ENCODE measurements at places on chromosomes 5 and 9. TPM values are rescaled to one million over a fixed set of nuclear protein-coding genes. Genes with fewer than 3 reads are reported as not detected.

MINAR2 gene
- total RNA-seq = not detected

DNA sequence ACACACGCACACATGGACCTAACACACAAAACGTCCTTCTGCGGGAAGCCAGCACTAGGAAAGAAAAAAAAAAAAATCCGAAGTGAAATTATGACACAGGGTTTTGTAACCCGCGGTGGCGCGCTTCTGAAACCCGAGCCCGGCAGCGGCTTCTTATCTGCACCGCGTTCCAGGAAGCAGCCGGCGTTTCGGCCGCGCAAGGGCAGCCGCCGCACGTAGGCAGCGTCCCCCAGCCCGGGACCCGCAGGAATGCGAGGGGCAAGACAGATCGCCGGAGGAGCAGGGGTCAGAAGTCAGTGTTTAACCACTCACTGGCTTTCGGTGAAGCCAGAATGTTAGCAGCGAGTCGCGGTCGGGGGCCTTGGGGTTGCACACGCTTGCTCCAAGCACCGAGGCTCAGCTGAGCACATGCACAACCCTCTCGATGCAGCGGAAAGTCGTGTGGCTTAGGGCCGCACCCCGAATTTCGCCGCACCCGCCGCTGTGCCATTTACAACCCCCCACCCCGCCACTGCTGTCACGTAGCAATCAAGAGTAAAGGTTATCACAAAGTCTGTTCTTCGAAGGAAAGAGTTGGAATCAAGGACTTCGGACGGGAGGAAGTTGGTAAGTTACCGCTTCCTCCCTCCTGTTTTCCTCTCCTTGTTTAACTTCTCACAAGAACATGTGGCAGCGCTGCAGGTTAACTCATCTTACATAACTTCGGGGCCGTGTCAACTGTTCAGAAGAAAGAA is 167.9 kb downstream of the AUH start:
- peak; percentile 92 for DNase-seq

- no peak for DNase-seq
Observed at GRCh38 chr5:1961952-1962595, 79.3 kb upstream of the IRX4 start.

GRCh38 chr9:89178830-89179539 is 367 bp upstream of the SHC3 start:
- no peak for DNase-seq

ABHD17B gene
- total RNA-seq = 27.3 TPM

- no peak for DNase-seq
Observed at GRCh38 chr5:65192331-65192730, 289.4 kb downstream of the ADAMTS6 start.

SOHLH1 gene
- total RNA-seq = not detected

DNA sequence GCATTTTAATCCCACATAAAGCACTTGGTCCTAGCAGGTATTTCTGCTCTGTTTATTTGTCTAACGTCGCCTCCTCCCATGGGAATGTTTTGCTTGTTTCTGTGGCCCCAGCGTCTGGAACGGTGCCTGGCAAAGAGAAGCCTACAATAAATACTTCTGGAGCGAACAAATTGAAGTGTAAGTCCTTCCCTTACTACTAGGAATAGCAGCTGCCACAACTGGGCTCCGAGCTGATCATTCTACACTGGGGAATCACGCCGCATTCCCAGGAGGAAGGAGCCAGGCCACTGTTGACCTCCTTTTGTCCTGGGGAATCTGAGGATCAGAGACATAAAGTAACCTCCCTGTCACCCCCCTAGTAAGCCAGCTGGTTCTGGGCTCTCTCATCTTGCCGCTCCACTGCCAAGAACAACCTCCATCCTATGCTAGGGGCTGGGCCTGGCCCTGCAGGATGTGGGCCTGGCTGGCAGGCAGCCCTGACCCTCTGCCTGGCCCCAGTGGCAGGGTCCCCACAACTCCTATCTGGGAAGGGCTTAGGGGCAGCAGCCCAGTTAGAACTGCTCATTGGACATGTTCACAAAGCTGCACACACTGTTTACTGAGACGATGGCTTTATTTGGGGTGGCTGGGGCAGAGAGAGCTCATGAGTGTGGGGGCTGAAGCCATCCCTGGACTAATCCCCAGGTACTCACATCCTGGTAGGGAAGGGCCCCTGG is 82.8 kb downstream of the GTF3C4 start:
- no peak for DNase-seq

GRCh38 chr9:8782237-8782636 is 982.7 kb upstream of the DMAC1 start:
- no peak for DNase-seq

DNA sequence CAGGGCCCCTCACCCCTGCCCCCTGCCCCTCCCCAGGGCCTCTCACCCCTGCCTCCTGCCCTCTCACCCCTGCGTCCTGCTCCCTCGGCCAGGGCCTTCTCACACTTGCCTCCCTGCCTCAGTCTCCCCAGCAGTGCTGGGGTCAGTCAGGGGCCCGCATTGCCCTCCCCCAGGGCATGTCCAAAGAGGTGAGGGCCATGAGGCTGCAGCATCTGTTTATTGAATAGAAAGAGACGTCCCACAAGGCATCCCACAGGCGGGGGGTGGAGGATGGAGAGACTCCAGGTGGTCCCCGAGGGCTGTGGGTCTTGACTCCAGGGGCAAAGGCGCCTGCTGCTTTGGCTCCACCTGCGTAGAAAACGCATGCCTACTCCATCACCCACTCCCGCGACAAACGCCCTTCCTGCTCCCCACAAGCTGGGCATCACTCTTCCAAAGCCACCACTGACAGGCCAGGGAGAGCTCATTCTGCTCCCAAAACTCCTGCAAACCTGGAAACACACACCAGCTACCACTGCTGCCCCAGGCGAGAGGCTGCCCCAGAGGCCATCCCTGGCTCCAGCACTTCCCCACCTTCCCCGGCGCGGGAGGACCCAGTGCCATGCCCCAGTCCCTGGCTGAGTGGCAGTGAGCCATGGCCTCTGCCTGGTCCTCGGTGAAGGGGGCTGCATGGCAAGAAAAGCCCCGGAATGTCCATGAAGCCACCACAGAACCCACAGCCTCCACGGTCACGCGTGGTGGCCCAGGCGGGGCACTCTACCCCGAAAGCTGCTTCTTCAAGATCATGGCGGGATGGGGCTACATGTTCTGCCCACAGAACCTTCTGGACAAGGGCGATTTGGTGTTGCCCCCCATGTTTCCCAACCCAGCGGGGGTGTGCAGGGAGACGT is 1.6 kb upstream of the LCN8 start:
- DNase-seq = no peak

DNA sequence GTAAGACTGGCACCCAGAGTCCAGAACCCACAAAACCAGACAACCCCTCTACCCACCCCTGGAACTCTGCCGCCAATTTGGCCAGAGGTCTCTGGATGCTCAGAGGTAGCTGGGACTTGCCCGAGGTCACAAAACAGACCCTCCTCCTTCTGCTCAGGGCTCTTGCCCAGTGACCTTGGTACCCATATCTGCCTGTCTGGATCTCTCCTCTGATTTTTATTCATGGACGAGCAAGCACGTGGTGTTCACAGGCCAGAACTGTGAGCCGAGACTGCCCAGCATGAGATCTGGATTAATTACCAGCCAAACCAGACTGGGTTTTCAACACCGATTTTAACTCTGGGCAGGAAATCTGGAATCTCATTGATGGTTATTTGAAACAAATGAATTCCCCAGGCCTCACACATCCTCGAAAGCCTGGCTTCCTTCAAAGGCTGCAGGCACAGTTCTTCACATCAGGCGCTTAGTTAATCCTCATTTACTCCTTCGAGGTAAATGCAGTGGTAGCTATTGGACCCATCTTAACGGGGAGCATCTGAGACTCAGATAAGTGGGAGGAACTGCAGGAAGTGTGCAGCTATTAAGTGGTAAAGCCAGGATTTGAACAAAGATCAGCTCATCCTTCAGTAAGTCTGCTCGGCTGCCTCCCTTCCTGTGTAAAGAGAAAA is 21.4 kb downstream of the COL27A1 start:
- DNase-seq = no peak

GRCh38 chr9:129954868-129955550 is 88.0 kb downstream of the FNBP1 start:
- no peak for DNase-seq

FAM163B gene
- total RNA-seq = not detected

- DNase-seq = no peak
Observed at GRCh38 chr9:94855903-94856302, 129.4 kb downstream of the AOPEP start.

DNA sequence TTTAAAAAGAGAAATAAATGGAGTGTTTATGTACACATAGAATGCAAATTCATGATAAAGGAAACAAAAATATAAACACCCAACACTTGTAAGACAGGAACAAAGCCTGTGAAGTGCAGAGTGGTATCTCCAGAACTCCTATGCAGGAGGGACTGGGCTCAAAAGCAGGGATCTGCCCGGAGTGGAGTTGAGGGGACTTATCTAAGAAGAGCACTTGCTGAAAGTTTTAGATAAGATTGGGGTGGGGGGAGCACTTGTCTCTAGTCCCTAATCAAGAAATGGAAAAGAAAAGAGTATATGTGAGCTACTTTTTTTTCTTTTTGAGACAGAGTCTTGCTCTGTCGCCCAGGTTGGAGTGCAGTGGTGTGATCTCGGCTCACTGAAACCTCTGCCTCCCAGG is 840.4 kb downstream of the MAT2B start:
- no peak for DNase-seq

ACOT12 gene
- total RNA-seq = not detected

SETD9 gene
- 4.9 TPM for total RNA-seq

GRCh38 chr5:170628028-170628427 is 124.2 kb downstream of the KCNIP1 start:
- DNase-seq = no peak

SLC4A9 gene
- total RNA-seq = 0.78 TPM

DNA sequence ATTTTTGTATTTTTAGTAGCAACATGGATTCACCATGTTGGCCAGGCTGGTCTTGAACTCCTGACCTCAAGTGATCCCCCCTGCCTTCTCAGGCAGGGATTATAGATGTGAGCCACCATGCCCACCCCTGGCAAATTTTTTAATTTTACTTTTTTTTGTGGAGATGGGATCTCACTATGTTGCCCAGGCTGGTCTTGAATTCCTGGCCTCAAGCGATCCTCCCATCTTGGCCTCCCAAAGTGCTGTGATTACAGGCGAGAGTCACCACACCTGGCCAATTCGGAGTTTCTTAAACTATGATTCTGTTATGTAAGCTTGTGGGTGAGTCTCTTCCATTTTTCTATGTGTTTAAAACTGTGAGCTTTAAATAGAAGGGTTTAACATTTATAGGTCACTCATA is 27.6 kb downstream of the PCBD2 start:
- no peak for DNase-seq

ZNF483 gene
- 5.9 TPM for total RNA-seq

DNA sequence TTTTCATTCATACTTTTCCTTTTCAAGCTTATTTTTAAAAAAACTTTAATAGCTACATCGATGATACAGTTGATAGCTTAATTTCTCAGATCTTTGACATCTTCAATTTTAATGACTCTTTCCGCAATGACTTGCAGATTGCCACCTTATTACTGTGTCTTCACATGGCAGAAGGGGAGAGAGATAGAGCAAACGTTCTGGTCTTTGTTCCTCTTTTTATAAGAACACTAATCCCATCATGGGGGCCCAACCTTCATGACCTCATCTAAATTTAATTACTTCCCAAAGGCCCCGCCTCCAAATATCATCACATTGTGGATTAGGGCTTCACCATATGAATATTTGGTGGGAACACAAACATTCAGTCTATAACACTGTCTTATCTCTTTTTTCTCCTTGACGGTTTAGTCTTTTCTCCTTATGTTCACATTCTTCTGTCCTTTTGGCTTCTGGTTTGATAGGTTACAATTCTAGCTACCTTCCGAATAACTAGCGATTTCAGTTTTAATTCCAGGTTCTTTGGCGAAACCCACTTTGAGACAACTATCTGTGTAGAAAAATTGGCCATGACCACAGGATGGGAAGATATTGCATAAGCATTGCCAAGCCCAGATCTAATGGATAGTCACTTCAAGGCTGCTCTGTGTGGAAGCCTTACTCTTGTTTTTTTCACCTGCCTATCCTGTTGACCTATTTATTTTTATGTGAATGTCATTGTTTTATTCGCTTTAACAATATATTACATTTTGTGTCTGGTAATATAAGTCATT is 5.0 kb downstream of the ZNF189 start:
- no peak for DNase-seq

DNA sequence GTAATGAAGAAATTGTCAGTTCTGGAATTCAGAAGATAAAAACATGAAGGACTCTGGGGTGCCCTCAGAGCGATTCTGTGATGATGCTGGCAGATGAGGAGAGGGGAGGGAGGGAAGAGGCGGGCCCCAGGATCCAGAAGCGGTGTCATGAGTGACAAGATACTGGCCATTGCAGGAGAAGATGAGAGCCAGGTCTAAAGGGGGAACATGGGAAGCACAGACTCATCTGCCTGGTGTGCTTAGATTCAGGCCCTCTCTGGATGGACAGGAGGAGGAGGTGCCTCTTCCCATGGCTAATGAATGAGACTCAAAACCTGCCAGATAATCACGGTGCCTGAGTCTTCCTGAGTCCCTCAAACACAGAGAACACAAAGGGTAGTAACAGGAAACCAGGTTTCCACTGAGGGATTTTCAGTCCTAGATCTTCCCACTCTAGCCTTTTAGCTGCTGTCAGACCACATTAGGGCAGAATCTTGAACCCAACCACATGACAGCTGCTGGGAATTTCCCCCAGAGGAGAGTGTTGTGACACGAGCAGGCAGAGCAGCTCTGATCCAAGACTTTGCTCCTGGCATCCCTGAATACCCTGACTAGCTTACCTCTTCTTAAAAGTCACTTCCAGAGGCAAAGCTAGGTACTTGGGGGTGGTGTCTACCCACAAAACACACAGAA is 28.2 kb upstream of the HSPA9 start:
- no peak for DNase-seq

KCNN2 gene
- not detected for total RNA-seq

GRCh38 chr5:145586661-145587307 is 248.4 kb downstream of the PRELID2 start:
- no peak for DNase-seq

DNA sequence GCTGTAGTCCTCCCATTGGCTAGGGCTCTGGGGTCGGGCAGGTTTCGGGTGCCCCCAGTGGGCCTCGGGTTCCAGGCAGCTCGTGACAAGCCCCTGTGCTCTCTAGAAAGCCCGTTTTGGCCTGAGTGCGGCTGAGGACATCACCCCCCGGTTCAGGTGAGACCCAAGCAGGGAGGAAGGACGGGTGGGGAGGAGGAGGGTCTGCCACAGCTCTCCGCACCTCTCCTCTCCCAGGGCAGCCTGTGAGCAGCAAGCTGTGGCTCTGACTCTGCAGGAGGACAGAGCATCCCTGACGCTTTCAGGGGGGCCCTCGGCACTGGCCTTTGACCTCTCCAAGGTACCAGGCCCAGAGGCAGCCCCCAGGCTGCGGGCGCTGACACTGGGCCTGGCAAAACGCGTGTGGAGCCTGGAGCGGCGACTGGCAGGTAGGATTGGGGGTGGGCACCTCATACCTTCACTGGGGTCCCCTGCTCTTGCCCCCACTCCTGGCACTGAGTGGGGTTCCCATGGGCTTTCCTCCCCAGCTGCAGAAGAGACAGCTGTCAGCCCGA is 672 bp downstream of the PAXX start:
- no peak for DNase-seq

- peak; percentile 83 for DNase-seq
Observed at GRCh38 chr9:129962889-129963703, 79.9 kb downstream of the FNBP1 start.

GRCh38 chr9:136022731-136023409 is 61.7 kb upstream of the UBAC1 start:
- DNase-seq = no peak

GRIA1 gene
- total RNA-seq = not detected

OR1J2 gene
- not detected for total RNA-seq

- DNase-seq = no peak
Observed at GRCh38 chr5:73596705-73597328, 29.2 kb upstream of the ARHGEF28 start.
